ENCODE measurements at places on chromosomes 3 and 15.

GRCh38 chr3:122272879-122273278 lies 52.2 kb upstream of the CSTA start:
- no peak for DNase-seq

GRCh38 chr3:4834403-4834866 lies 144.8 kb upstream of the BHLHE40 start:
- no peak for DNase-seq

DNA sequence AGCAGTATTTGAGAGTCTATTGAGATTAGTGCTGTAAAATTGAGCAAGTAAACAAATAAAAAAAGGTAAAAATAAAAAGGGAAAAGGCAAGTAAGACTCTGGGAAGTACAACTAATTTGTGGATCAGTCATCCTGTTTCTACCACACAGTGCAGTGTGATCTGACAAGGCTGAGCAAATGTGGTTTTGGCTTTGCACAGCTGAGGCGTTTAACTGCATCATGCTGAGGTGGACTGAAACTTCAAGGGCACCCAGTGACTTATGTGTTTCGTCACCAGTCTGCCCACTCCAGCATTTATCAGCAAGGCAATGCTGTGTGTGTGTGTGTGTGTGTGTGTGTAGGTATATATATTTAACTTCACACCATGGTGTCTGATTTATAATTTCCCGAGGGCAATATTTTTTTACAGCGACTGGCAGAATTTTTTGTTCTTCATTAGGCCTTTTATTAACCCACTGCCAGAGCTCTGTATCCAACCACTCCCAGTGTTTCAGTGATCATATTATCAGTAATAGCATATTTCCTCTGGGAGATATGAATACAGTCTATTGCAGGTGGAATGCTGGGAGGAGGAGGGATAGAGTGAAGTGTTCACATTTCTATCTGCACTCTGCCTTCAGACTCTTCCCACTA lies 131.5 kb upstream of the SATB1 start:
- no peak for DNase-seq

DNA sequence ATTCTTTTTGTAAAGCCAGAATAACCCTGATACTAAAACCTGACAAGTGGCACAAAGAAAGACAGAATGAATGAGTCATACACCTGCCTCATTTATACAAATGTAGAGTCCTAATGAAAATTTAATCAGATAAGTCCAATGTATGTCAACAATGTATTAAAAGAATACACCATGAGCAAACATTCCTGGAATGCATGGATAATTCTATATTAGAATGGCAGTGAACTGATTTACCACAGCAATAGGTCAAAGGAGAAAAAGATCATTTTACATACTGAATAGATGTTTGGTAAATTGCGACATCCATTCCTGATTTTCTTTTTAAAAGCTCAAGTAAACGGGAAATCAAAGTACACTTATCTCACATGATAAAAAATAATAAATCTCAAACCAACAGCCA lies 11.2 kb upstream of the LOXL1 start:
- DNase-seq, result no peak

DNA sequence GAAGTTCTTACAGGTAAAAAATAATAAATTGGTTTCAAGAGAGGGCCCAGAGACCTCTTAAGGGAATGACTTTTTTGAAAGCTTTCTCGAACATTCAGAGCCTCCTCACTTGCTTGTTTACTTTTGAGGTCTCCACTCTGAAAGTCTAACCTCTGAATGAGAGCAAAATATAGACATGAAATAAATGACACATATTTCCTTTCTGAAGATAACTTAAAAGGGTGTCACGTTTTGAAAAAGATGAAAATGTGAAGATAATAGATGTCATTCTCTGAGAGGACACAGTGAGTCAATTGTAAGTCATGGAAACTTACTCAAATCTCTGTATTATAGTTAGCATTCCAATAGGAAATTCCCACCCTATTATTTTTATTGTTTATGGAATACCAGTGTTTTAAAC lies 44.6 kb downstream of the HACD2 start:
- DNase-seq, result no peak

- no peak for DNase-seq
These were observed 1020.5 kb upstream of the CFAP20DC start for GRCh38 chr3:60070366-60070765.

DNA sequence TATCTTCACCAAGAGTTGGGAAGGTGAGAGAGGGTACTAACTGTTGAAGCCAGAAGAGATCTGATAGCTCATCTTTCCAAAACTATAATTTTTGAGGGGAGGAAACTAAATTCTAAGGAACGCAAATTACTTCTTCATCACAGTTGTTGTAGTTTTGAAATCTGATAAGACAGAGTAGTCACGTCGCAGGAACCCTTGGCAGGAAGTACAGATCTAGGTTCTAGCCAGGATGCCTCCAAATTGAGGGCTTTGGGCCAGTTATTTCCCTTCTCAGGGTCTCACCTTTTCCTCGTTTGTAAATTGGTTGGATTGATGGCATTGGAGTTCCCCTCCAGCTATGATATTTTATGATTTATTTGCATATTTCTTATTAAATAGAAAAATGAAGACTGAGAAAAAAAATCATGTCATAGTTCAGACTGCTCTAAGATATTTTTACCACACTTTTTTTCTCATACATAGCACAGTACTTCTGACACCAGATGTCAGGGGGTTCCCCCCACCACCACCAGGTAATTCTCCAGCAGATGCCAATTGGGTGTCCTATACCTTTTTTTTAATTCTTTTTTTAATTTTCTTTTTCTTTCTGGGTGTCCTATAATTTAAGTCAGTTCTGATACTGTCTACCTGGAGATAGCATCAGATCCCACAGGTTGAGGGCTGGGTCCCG lies 32.3 kb upstream of the APH1B start:
- no peak for DNase-seq

DNA sequence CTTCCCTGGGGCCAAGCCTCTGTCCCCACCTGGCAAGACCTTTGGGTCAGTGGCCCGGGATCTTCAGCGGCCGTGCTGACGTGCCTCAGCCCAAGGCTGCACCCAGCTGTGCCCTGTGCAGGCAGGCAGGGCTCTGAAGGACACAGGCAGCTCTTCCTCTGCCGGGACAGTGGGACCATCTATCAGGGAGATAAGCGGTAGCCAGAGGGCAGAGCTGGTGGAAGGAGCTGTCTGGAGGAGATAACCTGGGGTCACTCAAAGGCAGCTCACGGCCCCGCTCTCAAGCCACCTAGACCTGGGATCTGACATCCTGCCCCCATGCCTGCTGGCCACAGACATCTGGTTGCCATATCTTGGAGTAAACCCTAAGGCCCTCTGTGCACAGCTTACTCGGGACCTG lies 27.3 kb downstream of the DUSP7 start:
- DNase-seq, result no peak

- DNase-seq, result no peak
These were observed 194.5 kb upstream of the LRTM1 start for GRCh38 chr3:55122312-55122711.

- no peak for DNase-seq
These were observed 18.1 kb downstream of the TOPBP1 start for GRCh38 chr3:133643611-133644010.

GRCh38 chr15:63401714-63402497 lies 20.3 kb upstream of the CA12 start:
- DNase-seq, result no peak

DNA sequence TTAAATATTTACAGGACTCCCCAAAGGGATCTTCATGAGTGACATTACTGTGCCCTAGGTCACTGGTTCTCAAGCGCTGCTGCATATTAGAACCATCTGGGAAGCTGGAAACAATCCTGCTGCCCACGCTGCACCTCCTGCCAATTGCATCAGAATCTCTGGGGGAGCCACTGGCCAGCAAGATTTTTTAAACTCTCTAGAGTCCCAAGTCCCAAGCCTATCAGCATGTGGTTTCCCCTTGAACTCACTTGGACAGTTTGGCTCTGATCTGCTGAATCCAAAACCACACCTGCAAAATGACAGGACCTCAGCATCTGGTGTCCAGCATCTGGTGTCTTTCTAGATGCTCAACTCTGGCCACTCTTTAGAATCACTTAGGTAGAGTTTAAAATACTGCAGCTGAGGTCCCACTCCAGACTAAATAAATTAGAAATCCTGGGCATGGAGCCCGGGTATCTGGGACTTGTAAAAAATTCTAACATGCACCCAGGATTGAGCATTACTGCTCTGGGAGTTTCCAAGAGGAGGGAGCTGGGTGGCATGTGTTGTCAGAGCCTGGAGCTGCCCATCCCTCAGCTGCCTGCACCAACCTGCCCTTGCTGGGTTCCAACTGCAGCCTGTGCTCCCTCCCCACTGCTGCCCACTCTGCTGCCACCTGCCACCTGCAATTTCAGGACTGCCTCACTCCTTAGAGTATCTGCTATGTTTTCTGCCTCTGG lies 311.3 kb downstream of the SLC9A9 start:
- no peak for DNase-seq

DNA sequence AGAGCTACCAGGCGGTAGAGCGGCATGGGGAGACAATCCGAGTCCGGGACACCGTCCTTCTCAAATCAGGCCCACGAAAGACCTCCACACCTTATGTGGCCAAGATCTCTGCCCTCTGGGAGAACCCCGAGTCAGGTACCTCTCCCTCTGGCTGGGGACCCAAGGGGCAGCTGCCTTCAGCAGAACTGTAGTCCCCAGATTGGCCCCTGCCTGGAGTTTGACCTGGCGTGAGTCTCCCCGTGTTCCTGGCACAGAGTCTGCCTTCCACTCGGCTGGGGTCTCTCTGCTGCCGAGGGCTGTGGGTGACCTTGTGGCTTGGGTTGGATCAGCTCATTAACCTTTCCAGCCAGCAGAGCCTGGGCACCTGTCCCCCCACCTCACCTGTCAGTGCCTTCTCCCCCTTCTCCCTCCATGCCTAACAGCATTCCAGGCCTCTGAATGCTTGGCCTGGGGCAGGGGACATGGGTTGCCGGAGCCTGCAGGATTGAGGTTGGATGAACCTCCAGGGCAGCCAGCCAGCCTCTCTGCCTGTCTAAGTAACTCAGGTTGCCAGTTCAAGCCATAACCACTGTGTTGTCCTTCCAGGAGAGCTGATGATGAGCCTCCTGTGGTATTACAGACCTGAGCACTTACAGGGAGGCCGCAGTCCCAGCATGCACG lies 6.8 kb upstream of the CHST14 start:
- no peak for DNase-seq

GRCh38 chr15:65920121-65920520 lies 50.8 kb downstream of the RAB11A start:
- no peak for DNase-seq

- DNase-seq, result no peak
These were observed 94.9 kb upstream of the ATP2B2 start for GRCh38 chr3:10600296-10600714.

GRCh38 chr3:133926736-133927539 lies 31.3 kb upstream of the RAB6B start:
- DNase-seq, result no peak

GRCh38 chr3:3665961-3666640 lies 133.1 kb upstream of the LRRN1 start:
- no peak for DNase-seq

- no peak for DNase-seq
These were observed 1.8 kb downstream of the LAMB2 start for GRCh38 chr3:49131040-49131439.

DNA sequence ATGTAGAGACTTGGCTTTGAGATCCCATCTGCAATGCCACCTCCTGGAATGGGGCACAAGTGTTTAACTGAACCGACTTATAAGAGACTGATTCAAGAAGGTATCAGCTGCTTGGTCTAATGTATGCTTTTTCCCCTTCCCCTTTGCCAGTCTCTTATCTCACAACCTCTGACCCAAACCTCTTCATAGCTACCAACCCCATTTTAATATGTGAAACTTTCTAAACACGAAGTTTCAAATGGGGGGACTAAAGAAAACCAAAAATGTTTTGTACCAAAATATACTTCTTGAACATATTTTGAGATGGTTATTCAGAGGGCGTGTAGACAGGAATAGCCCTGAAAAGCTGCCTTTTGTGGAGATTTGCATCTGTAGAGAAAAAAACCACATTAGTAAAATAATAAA lies 73.1 kb downstream of the OXSM start:
- no peak for DNase-seq

- no peak for DNase-seq
These were observed 56.5 kb upstream of the GATA2 start for GRCh38 chr3:128549283-128550112.

- DNase-seq, result no peak
These were observed 7.9 kb upstream of the PIK3CB start for GRCh38 chr3:138842483-138843188.

DNA sequence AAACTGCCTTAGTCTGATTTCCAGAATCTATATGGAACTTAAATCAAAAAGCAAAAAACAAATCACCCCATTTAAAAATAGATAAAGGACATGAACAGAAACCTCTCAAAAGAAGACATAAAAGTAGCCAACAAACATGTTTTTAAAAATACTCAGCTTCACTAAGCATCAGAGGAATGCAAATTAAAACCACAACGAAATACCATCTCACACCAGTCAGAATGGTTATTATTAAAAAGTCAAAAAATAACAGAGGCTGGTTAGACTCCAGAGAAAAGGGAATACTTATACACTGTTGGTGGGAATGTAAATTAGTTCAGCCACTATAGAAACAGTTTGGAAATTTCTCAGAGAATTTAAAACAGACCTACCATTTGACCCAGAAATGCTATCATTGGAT lies 367.9 kb downstream of the ZIC4 start:
- DNase-seq, result no peak

- no peak for DNase-seq
These were observed 820 bp upstream of the HMCES start for GRCh38 chr3:129277829-129278271.

DNA sequence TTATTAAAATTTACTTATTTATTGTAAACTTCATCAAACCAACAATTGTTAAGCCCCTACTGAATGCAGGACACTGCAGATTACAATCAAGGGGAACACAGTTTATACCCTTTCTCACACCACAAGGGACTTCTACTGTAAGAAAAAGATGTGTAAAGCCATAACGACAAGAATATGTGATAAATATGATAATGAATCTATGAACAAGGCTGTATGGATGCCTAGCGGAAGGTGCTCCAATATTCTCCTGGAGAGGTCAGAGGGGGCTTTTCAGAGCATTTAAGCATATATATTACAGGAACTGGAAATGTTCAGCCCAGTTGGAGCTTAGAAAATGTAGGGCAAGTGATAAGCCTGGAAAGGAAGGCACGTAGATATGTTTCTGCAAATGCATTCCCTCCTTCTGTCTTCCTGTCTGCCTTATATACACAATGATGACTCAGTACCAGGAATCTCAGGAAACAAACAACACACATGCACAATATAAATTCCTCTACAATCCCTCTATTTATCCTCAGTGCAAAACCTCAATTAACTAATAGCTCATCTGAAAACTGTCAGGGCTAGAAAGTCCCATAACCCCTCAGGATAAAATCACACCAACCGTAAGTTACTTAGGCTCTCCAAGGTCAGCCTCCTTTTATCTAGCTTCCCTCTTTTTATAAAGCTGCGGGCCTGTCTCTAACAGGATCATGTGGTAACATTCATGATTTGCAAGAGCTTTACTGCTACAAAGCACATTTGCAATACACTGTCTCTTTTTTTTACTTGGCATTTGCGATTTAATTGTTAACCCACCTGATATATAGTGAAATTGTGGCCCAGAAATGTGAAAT lies 393.1 kb downstream of the LPP start:
- DNase-seq, result no peak
